ENCODE measurements at places on chromosomes 6 and 20. TPM values are rescaled to one million over a fixed set of nuclear protein-coding genes. Genes with fewer than 3 reads are reported as not detected.
A peak's percentile ranks its signal among the peaks of the same experiment; 100 is the strongest.

DYNLT2 gene
- polyA plus RNA-seq = 59.4 TPM

SCGN gene
- polyA plus RNA-seq = 0.73 TPM

SIRPB1 gene
- polyA plus RNA-seq = 0.84 TPM

TFAP2C gene
- 1.4 TPM for polyA plus RNA-seq

SIRPD gene
- 91.3 TPM for polyA plus RNA-seq

DNA sequence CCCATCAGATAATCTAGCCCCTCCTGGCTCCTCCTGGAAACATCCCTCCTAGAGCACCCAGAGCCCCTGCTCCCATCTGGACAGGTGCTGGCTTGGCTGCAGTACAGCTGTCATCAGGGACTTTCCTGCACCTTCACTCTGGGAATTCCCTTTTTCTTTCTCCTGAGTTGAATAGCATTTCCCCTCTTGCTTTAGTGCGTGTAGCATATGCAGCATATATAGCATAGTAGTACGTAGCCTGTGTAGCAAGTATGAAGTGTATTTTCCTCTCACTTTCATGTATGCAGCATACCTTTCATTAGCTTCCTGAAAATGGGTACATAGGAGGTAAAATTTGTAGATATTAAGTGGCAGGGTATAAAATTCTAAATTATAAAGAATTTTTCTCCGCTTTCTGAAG, 352.9 kb downstream of the ESR1 start:
- no peak overlapping the region for H3K27ac ChIP-seq
- H3K27me3 ChIP-seq = no peaks in the 10 kb centered on the region
- no peak overlapping the region for H3K4me3 ChIP-seq

GRCh38 chr20:9492067-9492466, 22.3 kb upstream of the LAMP5 start:
- no peaks in the 10 kb centered on the region for H3K4me1 ChIP-seq
- no peak overlapping the region for H3K27ac ChIP-seq
- DNase-seq = no peak
- H3K36me3 ChIP-seq = no peaks in the 10 kb centered on the region
- H3K4me3 ChIP-seq = no peak overlapping the region

GRCh38 chr6:15350386-15351083, 104.7 kb downstream of the JARID2 start:
- H3K4me1 ChIP-seq = peaks cover 12% of the 10 kb centered on the region
- no peak overlapping the region for H3K4me3 ChIP-seq
- H3K27ac ChIP-seq = no peak overlapping the region

DNA sequence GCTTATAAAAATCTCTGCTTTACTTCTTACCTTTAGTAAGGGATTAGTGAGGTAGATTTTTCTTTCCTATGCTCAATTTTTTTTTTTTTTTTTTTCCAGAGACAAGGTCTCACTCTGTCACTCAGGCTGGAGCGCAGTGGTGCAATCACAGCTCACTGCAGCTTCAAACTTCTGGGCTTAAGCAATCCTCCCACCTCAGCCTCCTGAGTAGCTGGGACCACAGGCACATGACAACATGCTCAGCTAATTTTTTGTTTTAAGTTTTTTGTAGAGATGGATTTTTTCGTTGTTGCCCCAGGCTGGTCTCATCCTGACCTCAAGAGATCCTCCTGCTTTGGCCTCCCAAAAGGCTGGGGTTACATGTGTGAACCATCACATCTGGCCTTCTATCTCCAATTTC, 58.9 kb upstream of the RREB1 start:
- no peaks in the 10 kb centered on the region for H3K36me3 ChIP-seq
- peaks cover 9% of the 10 kb centered on the region for H3K4me1 ChIP-seq
- H3K4me3 ChIP-seq = no peak overlapping the region
- H3K27me3 ChIP-seq = no peaks in the 10 kb centered on the region
- no peak for DNase-seq

GRCh38 chr6:136440203-136440602, 110.0 kb downstream of the MAP7 start:
- H3K27me3 ChIP-seq = no peaks in the 10 kb centered on the region
- no peak for DNase-seq
- no peak overlapping the region for H3K27ac ChIP-seq
- H3K4me3 ChIP-seq = no peak overlapping the region
- H3K36me3 ChIP-seq = no peaks in the 10 kb centered on the region
- no peaks in the 10 kb centered on the region for H3K4me1 ChIP-seq

GRCh38 chr6:43904311-43905123, 134.5 kb downstream of the VEGFA start:
- H3K4me3 ChIP-seq = no peak overlapping the region
- H3K27me3 ChIP-seq = no peaks in the 10 kb centered on the region
- no peaks in the 10 kb centered on the region for H3K36me3 ChIP-seq
- H3K27ac ChIP-seq = no peak overlapping the region

DNA sequence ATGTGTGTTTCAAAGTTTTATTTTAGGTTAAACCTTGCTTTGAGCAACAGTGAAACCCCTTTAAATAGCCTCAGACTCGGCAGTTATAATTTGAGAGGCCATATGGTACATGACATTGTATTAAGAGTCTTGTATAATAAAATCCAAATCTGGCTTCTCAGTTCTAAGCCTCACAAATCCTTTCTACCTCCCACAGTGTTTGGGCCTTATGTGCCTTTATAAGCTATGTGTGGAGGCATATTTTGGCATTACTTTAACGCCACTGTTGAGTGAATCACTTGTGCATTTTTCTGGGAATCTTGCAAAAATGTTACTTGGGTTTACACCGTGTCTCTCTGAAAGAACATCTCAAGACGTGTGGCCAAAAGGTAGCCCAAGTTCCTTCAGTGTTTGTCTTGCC, 152.4 kb downstream of the COL9A1 start:
- no peak overlapping the region for H3K27ac ChIP-seq
- H3K4me1 ChIP-seq = no peaks in the 10 kb centered on the region
- DNase-seq = no peak
- H3K4me3 ChIP-seq = no peak overlapping the region
- no peaks in the 10 kb centered on the region for H3K36me3 ChIP-seq

DNA sequence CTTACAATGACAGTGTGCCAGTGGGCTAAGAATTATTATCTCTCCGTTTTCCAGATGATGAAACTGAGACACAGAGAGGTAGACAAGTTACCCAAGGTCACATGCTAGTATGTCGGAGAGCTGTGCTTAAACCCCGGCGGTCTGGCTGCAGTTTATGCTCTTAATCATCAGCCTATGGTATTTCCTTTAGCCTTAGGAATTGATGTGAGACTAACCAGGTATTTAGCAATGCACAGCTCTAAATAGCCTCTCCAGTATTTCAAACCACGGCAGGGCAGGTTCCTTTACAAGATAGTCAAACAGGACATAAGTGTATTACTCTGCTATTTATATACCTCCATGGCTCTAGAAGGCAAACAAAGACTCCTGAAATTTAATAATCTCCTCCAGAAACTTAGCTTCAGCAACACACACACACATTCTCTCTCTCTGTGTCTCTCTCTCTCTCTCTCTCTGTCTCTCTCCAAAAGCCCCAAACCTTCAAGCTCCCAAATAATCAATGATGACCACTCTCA, 142.0 kb upstream of the ZNF217 start:
- H3K4me3 ChIP-seq = no peak overlapping the region
- H3K4me1 ChIP-seq = peaks cover 28% of the 10 kb centered on the region
- no peaks in the 10 kb centered on the region for H3K27me3 ChIP-seq
- peak overlapping the region; percentile 1 for H3K27ac ChIP-seq
- DNase-seq = no peak
- no peaks in the 10 kb centered on the region for H3K36me3 ChIP-seq

DNA sequence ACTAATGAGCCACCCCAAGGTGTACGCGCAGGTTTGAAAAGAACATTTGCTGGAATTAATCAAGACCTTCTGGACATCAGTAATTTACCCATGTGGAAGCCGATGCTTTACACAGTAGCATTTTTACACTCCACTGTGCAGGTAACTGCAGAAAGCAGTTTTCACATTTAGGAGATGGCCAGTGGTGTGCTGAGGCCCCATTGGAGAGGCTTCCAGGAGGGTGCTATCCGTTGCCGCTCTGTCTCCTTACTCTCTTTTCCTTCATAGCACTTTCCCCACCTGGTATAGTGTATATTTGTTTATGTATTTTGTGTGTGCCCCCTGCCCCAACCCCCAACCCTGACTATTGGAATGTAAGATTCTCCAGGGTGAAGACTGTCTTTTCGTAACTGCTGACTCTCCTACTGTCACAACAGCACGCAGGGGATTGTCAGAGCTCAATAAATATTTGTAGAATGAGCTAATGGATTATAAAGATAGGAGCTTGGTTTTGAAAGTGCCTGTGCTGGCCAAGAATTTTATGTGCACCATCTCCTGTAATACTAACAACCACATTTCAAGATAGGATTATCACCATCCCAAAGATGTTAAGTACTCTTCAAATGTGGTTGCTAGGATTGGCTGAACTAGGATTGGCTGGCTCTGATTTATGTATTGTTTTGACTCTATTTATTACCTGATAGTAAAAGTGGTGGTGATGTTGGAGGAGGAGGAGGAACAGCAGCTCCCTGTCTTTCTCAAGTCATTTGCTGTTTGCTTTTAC, 74.0 kb upstream of the GLP1R start:
- no peak overlapping the region for H3K4me3 ChIP-seq
- DNase-seq = no peak
- no peaks in the 10 kb centered on the region for H3K36me3 ChIP-seq
- no peaks in the 10 kb centered on the region for H3K4me1 ChIP-seq

GRCh38 chr6:125753218-125753936, 3.9 kb downstream of the HEY2 start:
- no peak overlapping the region for H3K4me3 ChIP-seq
- no peaks in the 10 kb centered on the region for H3K4me1 ChIP-seq
- peak; percentile 31 for DNase-seq
- no peaks in the 10 kb centered on the region for H3K36me3 ChIP-seq
- H3K27me3 ChIP-seq = no peaks in the 10 kb centered on the region

- no peak for DNase-seq
- peaks cover 3% of the 10 kb centered on the region for H3K4me1 ChIP-seq
- H3K4me3 ChIP-seq = no peak overlapping the region
- no peaks in the 10 kb centered on the region for H3K27me3 ChIP-seq
- H3K36me3 ChIP-seq = no peaks in the 10 kb centered on the region
These were observed 4.3 kb downstream of the CDC25B start for GRCh38 chr20:3800256-3800877.

DNA sequence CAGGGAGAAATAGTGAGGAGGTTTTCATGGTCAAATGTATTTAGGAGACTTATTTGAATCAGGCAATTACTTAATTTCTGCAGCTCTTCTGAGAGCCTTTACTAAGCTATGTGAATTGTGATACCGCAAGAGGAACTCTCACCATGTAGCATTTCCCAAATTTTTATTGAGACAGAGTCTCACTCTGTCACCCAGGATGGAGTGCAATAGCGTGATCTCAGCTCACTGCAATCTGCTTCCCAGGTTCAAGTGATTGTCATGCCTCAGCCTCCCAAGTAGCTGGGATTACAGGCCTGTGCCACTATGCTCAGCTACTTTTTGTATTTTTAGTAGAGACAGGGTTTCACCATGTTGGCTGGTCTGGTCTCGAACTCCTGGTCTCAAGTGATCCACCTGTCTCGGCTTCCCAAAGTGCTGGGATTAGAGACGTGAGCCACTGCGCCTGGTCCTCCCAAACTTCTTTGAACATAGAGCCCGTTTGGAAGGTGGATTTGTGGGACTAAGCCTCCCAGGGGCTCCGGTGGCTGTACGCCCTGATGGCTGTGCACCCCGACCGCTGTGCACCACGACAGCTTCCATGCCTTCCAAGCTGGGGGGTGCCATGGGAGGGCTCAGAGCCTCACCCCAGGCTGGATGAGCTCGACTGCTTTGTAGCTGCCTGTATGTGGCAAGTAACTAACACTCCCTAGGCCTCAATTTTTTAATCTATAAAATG, 5.7 kb upstream of the MPC1 start:
- H3K27ac ChIP-seq = no peak overlapping the region
- no peak for DNase-seq
- H3K4me3 ChIP-seq = no peak overlapping the region
- H3K4me1 ChIP-seq = peaks cover 5% of the 10 kb centered on the region
- H3K27me3 ChIP-seq = no peaks in the 10 kb centered on the region

GRCh38 chr20:33443006-33443511, 504 bp downstream of the SNTA1 start:
- peak overlapping the region; percentile 90 for H3K4me3 ChIP-seq
- H3K36me3 ChIP-seq = no peaks in the 10 kb centered on the region
- no peak for DNase-seq
- peaks cover 26% of the 10 kb centered on the region for H3K4me1 ChIP-seq
- H3K27ac ChIP-seq = peak overlapping the region; percentile 50

DNA sequence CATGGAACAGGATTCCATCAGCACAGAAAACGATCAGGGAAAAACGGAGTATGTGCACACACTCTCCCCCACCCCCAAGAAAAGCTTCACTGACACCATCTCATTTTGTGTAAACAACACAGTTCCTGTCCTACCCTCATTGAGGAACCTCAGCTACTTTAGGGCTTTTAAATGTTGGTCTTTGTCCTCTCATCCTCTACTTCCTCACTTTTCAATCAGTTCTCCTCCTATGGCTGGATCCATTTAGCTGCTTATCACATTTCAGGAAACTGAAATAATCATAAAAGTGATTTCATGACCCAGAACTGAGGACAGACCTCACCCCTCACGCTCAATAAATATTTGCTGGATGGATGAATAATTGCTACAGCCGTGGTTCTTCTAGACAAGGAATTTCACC, 33.1 kb upstream of the PNRC1 start:
- no peak for DNase-seq
- H3K27me3 ChIP-seq = no peaks in the 10 kb centered on the region
- H3K36me3 ChIP-seq = no peaks in the 10 kb centered on the region

- H3K4me3 ChIP-seq = no peak overlapping the region
- no peaks in the 10 kb centered on the region for H3K4me1 ChIP-seq
- H3K27me3 ChIP-seq = no peaks in the 10 kb centered on the region
- DNase-seq = no peak
- no peaks in the 10 kb centered on the region for H3K36me3 ChIP-seq
These were observed 22.8 kb downstream of the RGS17 start for GRCh38 chr6:153108315-153108714.

DNA sequence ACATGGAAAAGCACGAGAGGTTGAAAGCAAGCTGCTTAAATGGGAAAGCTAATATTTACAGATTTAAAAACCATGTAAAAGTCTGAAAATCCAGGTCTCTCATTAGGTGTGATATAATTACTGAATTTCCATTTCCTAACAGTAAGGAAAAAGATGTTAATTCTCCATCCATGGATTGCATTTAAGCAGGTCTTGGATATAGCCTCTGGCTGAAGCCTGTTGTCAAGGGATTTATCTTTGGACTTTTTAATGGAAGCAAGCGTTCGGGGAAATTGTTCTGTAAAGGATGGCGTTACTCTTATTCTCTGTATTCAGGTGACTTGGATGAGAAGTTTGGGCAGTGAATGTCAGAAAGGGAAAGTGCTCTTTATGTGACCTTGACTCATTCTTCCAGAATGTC, 233.8 kb downstream of the SLC24A3 start:
- no peak overlapping the region for H3K27ac ChIP-seq
- H3K4me3 ChIP-seq = no peak overlapping the region
- no peaks in the 10 kb centered on the region for H3K27me3 ChIP-seq
- H3K36me3 ChIP-seq = no peaks in the 10 kb centered on the region
- H3K4me1 ChIP-seq = peaks cover 3% of the 10 kb centered on the region
